Right hindlimb (tissue), 1 donor: ENCODE measurements at places on chromosomes 3 and 15.

- no peak for DNase-seq
These were observed 295.0 kb upstream of the MDFIC2 start for GRCh38 chr3:70607469-70607868.

DNA sequence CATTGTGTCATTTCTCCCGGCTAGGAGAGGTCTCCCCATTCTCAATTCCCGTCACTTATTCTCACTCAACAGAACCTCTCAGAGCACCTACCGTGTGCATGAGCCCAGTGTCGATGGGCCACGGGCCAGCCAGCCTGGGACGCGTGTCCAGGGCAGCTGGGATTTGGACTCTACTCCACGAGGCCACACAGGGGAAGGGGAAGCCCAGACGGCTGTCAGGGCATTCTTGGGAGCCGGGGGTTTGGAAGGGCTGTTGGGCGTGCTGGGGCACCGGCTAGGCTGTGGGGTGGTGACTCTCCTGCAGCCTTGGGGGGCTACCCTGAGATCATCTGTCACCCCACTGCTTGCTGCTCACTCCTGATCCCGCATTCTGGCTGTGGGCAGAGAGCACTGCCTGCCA is 41.7 kb upstream of the PCSK6 start:
- DNase-seq = no peak

GRCh38 chr3:59440285-59441028 is 390.6 kb upstream of the CFAP20DC start:
- no peak for DNase-seq

- no peak for DNase-seq
These were observed 7.9 kb upstream of the GP9 start for GRCh38 chr3:129052675-129053074.

GRCh38 chr3:147737376-147737775 is 328.2 kb downstream of the ZIC1 start:
- no peak for DNase-seq

- DNase-seq = peak; percentile 83
These were observed 58.4 kb downstream of the RGMA start for GRCh38 chr15:93030430-93031102.

- no peak for DNase-seq
These were observed 329.7 kb upstream of the KCNMB2 start for GRCh38 chr3:178206521-178206920.

DNA sequence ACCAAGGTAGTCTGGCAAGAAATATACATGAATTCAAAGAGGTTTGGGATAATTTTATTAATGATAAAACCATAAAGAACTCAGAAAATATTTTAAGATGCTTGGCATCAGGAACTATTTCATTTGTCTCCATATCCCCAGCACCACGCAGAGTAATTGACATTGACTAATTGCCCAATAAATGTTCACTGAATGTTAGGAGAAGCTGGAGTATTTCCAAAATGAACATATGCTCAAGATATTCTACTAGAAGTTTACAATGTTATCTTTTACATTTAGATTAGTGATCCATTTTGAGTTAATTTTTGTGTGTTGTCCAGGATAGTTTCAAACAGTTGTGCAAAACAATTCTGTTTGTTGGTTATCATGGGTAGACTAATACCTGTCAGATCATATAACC is 298.8 kb upstream of the CTDSPL start:
- DNase-seq = no peak

GRCh38 chr15:33500432-33501195 is 189.8 kb downstream of the RYR3 start:
- DNase-seq = no peak

GRCh38 chr3:175059788-175060187 is 200.7 kb downstream of the NAALADL2 start:
- no peak for DNase-seq

GRCh38 chr3:23574822-23575315 is 230.9 kb upstream of the UBE2E1 start:
- no peak for DNase-seq

- no peak for DNase-seq
These were observed 15.8 kb downstream of the TCF12 start for GRCh38 chr15:56934269-56934668.

DNA sequence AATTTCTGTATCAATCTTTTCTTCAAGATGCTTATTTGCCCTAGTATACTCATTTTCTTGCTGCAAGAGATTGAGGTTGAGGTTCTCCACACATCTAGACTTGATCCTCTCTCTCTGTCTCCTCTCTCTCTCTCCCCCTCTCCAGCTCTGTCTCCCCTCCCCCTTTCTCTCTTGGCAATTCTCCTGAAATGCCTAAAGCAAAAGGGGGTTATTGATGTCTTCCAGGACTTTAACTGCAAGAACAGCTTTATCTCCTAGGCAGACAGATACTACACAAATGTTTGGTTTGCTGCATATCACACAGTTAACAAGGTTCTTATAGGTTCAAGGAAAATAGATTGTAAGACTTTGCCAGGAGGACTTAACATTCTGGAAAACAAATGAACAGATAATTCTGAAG is 52.1 kb downstream of the TMEM212 start:
- no peak for DNase-seq

GRCh38 chr3:56806407-56806806 is 4.7 kb upstream of the ARHGEF3 start:
- DNase-seq = peak; percentile 70

DNA sequence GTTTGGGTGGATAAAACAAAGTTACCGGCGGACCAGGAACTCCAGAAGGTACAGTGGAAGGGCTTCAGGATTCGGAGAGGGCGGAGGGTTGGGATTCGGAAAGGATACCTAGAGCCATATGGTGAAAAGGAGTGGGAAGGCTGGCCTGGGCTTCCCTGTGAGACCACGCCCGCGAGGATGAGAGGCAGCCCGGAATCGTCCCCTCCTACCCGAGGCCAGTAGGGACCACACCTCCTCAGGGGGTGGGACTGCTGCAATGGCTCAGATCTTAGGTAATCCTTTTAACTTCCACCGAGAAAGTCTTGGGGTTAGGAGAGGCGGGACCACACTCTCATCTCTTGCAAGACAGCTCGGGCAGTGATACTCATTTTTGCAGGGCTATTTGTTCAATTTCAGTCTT is 511.3 kb downstream of the OCA2 start:
- no peak for DNase-seq

DNA sequence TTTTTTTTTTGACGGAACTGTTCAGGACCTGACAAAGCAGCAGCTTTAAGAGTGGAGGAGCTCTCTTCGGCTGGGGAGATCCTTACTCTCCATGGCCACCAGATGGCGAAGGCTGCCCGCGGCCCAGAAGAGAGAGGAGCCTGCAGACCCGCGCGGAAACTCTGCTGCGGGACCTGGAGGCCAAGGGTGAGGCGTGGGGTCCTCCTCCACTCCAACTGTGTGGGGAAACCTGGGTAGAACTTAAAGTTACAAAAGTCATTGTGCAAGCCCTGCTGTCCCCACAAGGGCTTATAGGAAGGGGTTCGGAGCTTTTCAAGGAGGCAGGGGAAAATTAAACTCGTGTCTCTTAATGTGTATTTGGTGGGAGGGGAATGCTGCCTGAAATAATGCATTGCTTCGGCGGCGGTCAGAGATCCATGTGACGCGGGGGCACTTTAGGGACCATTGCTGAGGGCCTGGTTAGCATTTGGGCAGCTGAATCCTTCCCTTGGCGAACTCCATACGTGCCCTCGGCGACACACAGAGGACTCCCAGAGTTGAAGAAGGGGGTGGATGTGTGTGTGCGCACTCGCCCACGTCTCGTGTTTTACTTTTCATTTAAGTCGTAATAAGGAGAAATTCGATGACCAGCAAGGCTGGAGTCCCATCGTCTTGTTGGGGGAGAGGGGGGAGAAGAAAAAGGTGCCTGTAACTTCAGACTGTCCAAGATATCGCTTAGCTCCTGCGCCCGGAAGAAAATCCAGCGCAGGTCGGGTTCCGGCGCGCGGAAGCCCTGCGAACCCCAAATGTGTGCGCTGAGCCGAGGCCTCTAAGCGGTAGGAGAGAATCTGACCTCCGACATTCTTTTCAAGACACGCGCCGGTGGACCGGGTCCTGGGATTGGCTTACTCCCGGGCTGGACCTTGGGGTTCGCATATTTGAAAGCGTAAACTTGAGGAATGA is 9.7 kb downstream of the EOMES start:
- peak; percentile 82 for DNase-seq

GRCh38 chr15:74674161-74674560 is 21.7 kb downstream of the EDC3 start:
- no peak for DNase-seq

DNA sequence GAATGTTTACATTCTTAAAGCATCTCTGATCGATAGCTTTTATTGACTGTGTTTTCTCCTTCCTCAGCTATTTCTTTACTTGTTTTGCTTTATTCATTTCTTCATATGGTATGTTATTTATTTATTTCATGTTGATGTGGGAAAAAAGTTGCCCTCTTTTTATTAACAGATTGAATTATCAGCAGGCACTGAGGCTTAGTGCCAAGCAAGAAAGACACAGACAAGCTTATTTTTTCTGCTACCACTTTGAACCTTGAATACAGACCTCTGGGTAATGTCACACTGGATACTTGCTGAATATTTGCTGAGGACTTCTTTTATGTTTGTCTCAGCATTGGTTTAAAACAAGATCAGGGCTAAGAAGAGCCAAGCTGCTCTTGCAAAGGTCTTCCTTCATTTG is 162.0 kb upstream of the CNTN6 start:
- no peak for DNase-seq

DNA sequence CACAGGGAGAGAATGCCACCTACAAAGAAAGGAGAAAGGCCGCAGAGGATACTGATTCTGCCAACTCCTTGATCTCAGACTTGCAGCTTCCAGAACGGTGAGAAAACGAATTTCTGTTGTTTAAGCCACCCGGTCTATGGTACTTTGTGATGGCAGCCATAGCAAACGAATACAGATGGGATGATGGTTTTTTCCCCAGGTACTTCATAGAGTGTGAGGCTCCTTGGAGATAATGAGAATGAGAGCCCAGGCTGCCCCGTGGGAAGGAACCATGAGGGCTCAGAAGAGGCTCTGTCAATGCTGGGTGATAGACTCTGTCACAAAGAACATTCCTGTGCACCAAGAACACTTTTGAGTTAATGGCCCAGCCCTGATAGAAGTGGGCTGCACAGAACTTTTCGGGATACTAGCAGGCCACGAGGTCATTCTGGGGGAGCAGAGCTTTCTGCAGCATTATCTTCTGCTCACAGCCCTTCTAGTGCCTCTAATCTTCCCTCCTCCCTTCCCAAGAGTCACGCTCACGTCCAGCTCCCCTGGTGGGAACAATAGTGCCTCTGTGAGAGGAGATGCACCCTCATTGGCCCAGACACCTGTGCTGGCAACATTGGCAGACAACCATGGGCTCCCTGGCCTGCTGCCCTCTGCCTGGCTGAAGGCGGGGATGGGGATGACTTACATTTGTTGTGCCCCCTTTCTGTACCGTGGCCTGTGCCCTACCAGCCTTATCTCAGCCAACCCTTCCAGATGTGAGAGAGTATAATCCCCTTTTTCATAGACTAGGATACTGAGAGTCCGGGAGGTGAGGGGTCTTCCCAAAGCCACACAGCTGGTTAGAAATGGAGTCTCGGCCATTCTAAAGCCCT is 5.2 kb upstream of the RLBP1 start:
- no peak for DNase-seq

DNA sequence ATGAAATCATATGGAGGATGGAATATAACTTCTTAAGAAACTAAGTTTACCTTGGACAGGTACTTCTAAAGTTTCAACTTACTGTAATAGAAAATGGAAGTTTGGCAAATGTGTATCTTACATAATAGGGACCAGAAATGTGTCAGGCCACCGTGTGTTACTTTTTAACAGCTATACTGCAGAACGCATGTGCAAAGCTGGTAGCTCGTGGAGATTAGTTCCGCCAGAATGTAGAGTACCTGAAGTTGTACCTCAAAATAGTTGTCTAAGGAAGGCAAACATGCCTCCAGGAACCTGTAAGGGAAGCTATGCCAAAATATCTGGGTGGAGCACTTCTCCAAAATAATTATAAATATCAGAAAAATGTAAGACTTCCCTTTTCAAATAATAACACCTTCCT is 920.6 kb downstream of the ROBO1 start:
- no peak for DNase-seq

DNA sequence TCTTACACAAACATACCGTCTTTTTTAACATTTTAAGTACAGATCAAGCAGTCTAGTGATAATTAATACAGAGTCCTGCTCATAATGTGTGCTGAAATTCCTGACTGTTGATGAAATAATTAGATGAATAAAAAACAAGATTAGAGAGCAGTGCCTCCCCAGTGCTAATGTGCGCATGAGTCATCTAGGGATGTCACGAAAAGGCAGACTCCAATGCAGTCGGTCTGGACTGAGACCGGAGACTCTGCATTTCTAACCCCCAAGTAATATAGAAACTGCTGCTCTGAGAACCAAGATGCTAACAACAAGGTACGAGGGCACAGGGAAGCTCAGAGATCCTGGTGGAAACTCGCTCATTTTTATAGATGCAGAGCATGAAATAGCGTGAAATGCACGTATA is 61.4 kb downstream of the COL8A1 start:
- no peak for DNase-seq

GRCh38 chr3:118641608-118642007 is 393.0 kb downstream of the IGSF11 start:
- no peak for DNase-seq

DNA sequence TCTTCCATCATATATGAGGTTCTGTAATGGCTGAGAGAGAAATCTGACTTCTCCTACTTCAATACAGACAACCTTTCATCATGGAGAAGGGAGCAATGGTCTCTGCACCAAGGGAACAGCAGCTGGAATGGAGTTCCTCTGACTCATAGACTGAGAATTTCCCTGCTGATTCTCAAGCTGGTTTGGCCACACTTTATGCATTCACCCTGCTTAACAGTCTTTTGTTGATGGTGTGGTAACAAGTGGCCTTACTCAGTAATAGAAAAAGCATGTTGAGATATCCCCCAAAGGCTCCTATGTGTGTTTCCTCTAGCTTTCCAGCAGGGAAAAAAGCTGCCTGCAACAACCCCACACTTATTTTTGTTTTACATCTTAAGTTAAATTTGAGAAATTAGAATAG is 138.1 kb downstream of the GREM1 start:
- no peak for DNase-seq

- no peak for DNase-seq
These were observed 111.9 kb downstream of the ETFA start for GRCh38 chr15:76199106-76200082.

DNA sequence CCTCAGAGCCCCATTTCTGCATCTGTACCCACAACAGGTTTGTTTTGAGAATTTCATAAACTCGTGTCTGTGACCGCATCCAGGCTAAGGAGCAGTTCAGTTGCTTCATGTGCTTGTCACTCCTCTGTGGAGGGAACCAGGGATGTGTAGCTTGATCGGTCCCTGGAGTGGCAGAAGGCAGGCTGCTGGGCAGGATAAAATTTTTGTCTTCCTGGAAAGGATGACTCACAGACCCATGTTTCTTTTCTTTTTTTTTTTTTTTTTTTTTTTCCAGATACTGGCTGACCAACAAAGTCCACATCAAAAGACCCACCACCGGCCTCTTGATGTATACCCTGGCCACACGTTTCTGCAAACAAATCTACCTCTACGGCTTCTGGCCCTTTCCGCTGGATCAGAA is 70.1 kb downstream of the ST8SIA2 start:
- DNase-seq = no peak
